Airway epithelial cell (primary cell): ENCODE measurements at places on chromosomes 1 and 21. TPM values are rescaled to one million over a fixed set of nuclear protein-coding genes. Genes with fewer than 3 reads are reported as not detected.

The CFAP141 gene
- not detected in 2 replicates for total RNA-seq

The CRNN gene
- total RNA-seq, result 5.2 and 6.1 TPM in 2 replicates

The MATN1 gene
- not detected in 2 replicates for total RNA-seq

The MYOM3 gene
- total RNA-seq, result under 0.01 and 0.46 TPM in 2 replicates

The GJA8 gene
- not detected in 2 replicates for total RNA-seq

The TMPRSS3 gene
- 0.09 TPM in 1 of 2 replicates, not detected in the other for total RNA-seq

The SH2D1B gene
- not detected in 2 replicates for total RNA-seq

The TMEM52 gene
- total RNA-seq, result 3.4 and 8.2 TPM in 2 replicates

The TEX38 gene
- not detected in 2 replicates for total RNA-seq

The CFAP126 gene
- not detected in 2 replicates for total RNA-seq

The CA6 gene
- not detected in 2 replicates for total RNA-seq

The FMOD gene
- 0.05 TPM in 1 of 2 replicates, not detected in the other for total RNA-seq

The ADORA1 gene
- 0.09 and 0.14 TPM in 2 replicates for total RNA-seq

The ZMYND12 gene
- total RNA-seq, result 0.09 and 0.99 TPM in 2 replicates

The VAV3 gene
- total RNA-seq, result 7.2 and 7.3 TPM in 2 replicates

The TPM3 gene
- total RNA-seq, result 358 and 470 TPM in 2 replicates

The UBASH3A gene
- total RNA-seq, result not detected in 2 replicates
